ENCODE measurements at places on chromosomes 7 and 10.

DNA sequence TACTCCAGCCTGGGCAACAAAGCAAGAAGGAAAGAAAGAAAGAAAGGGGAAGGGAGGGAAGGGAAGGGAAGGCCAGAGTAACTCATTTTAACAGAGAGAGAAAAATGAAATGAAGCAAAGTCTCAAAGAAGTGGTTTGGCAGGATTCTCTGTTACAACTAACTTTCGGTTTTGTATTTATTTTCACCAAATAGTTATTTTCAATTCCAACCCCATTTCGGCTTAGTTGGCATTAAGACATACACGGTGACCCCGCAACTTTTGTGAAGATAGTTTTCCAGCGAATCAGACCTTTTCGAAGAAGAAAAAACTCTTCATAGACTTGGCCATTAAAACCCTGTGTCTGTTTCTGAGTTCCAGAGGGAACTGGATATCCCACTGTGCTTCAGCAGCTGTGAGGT, 45.2 kb upstream of the LYZL2 start:
- DNase-seq, result no peak

GRCh38 chr7:82430500-82431465, 12.8 kb downstream of the CACNA2D1 start:
- no peak for DNase-seq

GRCh38 chr7:142854372-142855113, at the start of gene EPHB6:
EPHB6 (plus strand) TSS chr7:142855076; CDS start chr7:142863228, 8,152 bp downstream.
- DNase-seq, result peak; percentile 66

GRCh38 chr7:89661876-89662275, 492.4 kb upstream of the STEAP1 start:
- DNase-seq, result no peak

- DNase-seq, result no peak
These were observed 117.4 kb upstream of the GNAI1 start for GRCh38 chr7:80017101-80017698.

GRCh38 chr10:77978360-77978759, 51.0 kb downstream of the POLR3A start:
- no peak for DNase-seq

DNA sequence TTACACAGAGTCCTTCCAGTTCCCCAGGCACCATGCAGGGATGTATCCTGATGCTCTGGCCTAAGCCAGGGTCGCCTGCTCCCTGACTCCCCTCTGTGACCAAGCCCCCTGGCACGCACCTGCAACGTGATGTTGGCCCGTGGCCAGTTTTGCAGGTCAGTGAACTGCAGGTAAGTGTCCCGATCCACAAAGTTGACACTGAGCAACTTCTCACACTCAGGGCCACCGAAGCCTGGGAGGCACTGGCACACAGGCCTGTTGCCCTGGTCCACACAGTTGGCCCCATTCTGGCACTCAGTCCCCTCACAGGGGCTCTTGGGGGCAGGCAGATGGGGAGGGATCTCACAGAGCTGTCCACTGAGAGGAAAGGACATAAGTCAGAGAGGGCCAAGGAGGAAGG, 174.3 kb downstream of the LCOR start:
- no peak for DNase-seq

DNA sequence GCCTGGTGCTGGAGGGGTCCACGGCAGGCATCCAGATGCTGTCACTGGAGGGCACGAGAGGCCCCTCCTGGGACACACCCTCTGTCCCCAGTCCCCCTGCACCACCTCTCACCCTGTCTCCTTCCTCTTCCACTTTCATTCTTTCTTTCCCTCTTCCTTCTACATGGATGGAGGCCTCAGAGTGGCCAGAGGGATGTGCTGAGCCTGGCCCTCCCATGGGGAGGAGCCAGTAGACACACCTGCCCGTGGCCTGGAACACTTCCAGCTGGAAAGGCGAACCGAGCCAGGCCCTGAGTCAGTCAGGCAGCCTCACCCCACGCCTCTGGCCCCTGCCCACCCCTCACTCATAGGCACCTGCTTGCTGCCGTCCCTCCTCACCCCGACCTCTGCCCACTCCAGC, 55.9 kb upstream of the MXI1 start:
- DNase-seq, result no peak

- no peak for DNase-seq
These were observed 37.2 kb downstream of the LRMDA start for GRCh38 chr10:75468612-75469005.

DNA sequence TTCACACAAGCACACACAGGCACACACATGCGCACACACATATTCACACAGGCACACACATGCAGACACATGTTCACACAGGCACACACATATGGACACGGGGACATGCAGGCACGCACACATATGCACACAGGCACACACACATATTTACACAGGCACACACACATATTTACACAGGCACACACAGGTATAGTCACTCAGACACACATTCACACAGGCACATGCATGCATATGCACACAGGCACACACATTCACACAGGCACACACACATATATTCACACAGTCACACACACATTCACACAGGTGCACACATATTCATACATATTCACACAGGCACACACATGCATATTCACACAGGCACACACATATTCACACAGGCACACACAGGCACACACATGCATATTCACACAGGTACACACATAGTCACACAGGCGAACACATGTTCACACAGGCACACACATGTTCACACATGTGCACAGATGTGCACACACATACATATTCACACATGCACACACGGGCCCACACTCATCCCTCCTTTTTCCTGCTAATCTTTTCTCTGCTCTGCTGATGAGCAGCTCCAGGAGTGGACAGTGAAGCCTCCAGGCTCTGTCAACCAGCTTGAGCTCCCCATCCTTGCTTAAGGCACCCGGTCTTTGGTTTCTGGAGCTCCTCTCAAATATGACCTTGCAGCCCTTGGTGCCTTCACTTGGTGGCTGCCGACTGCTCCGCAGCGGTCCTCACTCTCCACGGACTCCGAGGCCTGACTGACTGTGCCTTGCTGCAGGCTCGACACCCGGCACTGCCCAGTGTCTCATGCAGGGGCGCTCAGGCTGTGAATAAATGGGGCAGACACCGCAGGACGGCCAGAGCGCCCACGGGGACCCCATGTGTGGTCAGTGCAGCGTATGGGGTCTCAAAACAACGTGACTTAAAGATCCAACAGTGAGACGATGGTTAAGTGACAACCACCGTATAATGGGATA, 581.2 kb upstream of the MGMT start:
- DNase-seq, result no peak

- DNase-seq, result no peak
These were observed 78.9 kb downstream of the SRI start for GRCh38 chr7:88140947-88141346.

- no peak for DNase-seq
These were observed 21.9 kb downstream of the ERLIN1 start for GRCh38 chr10:100163704-100164621.

DNA sequence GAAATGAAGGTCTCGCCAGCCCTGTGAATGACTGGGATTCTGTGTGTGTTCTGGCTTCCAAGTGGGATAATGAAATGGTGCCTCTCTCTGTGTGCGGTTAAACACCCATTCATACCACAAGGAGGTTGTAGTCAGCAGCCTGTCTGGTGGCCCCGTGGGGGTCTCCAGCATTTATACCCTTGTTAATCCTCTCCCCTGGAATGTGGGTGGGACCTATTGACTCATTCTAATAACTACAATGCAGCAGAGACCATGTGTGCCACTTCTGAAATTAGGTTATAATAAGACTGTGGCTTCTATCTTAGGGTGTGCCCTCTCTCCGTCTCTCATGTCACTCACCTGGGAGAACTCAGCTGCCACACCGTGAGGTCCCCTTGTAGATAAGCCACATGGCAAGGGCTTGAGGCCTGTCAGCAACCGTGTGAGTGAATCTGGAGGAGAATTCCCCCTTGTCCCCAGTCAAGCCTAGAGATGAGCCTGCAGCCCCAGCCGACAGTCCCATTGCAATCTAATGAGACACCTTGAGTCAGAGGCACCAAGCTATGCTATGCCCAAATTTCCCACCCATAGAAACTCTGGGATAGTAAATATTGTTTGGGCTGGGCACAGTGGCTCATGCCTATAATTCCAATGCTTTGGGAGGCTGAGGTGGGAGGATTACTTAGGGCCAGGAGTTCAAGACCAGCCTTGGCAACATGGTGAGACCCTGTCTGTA, 106.8 kb downstream of the GALNT17 start:
- DNase-seq, result no peak

DNA sequence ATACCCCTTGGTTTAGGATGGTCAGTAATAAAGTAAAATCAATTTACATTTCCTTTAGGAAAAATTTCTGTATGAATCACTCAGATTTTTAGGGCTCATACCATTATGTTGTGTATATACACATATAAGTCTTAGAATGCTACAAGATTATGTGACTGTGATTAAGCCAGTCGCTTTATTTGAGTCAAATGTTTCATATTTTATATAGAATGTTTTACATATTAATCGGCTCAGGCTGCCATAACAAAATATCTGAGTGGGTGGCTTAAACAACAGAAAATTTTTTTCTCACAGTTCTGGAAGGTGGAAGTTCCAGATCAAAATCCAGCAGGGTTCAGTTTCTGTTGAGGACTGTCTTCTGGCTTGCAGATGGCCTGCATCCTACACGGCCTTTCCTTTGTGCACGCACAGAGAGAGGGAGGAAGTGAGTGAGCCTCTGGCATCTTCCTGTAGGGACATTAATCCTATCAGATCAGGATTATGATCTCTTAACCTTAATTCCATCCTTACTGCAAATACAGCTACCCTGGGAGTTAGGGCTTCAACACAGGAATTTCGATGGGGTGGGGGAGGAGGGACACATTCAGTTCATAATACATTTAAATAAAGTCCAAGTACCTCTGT, 198.0 kb downstream of the PHF14 start:
- no peak for DNase-seq

GRCh38 chr7:45184326-45185027, 26.9 kb downstream of the RAMP3 start:
- no peak for DNase-seq

DNA sequence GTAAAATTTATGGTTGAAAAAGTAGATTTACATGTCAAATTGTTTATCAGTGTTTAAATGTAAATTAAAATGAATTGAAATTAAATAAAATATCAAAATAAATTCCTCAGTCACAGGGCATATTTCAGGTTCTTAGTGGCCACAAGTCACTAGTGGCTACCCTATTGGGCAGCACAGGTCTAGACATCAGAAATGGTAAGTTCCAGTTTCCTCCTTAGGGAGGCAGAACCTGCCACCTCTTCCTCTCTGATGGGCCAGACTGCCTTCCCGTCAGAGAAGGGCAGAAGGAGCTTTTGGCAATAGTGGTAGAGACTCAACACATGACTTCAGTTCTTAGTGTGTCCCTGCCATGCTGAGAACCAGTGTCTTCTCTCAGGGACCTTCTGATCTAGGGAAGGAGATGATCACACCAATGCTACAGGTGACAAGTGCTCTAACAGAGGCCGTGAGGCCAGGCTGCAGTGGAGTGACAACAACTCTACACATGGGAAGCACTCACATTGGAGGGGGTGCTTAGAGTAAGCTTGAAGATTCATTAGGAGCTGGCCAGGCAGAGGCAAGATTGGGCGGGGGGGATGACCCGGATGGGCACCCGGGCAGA, 14.4 kb upstream of the PCBD1 start:
- DNase-seq, result no peak

GRCh38 chr10:101286248-101287046, 57.2 kb upstream of the LBX1 start:
- DNase-seq, result no peak

- no peak for DNase-seq
These were observed 7.5 kb upstream of the FAM171A1 start for GRCh38 chr10:15378569-15378968.

- no peak for DNase-seq
These were observed 8.3 kb upstream of the SLC18A3 start for GRCh38 chr10:49601857-49602256.

- no peak for DNase-seq
These were observed 40.1 kb downstream of the ZNF467 start for GRCh38 chr7:149733131-149733923.

GRCh38 chr7:156759143-156759542, 118.6 kb downstream of the RNF32 start:
- DNase-seq, result no peak

GRCh38 chr7:151194188-151194587, 7.1 kb upstream of the ASB10 start:
- DNase-seq, result no peak

DNA sequence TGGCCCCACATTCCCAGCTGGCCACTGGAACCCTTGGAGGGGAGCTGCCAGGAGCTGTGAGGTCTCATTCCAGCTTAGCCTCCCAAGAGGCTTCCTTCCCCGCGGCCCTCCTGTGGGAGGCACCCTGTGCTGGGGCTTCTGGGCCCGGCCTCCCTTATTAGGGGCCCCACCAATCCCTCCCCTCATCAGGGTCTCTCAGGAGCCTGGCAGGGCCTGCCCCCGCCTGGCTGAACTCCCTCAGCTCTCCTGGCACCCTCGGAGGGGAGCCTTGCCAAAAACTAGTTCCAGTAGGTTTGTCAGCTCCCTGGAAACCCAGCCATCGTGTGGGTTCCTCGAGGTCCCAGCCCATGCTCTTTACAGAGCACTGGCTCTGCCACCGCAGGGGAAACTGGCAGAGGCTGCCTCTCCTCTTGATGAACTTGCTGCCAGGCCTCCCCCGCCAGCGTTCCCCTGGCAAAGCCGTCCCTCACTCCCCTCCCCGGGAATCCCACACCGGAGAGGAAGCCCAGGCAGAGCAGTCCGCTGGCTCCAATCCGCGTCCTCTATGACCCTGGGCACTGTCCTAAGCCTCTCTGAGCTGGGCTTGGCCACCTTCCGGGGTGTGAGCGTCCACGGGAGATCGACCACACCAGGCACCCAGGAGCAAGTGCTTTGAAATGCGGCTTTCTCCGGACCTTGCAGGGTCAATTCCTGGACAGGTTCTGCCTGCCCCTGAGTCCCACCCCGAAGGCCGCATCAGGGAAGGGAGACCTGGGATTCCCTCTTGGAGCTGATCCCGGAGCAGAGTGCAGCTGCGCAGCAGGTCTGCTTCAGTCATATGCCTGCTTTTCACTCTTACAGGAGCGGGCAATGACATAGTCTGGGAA, 139.8 kb downstream of the ARHGAP22 start:
- DNase-seq, result no peak

GRCh38 chr10:6014241-6014761, 37.0 kb upstream of the IL15RA start:
- DNase-seq, result peak; percentile 72

DNA sequence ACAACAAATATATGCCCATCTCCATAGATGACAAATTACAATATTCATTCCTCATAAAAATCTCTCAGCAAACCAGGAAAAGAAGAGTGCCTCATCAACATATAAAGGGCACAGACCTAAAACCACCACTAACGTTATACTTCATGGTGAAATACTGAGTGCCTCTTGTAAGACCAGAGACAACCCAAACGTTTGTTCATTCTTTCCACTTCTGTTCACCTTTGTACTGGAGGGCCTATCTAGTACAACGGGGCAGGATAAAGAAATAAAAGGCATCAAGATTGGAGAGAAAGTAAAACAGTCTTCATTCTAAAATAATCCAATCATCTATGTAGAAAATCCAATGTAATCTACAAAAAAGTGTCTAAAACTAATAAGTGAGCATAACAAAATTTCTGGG, 79.1 kb downstream of the LARP4B start:
- DNase-seq, result no peak

DNA sequence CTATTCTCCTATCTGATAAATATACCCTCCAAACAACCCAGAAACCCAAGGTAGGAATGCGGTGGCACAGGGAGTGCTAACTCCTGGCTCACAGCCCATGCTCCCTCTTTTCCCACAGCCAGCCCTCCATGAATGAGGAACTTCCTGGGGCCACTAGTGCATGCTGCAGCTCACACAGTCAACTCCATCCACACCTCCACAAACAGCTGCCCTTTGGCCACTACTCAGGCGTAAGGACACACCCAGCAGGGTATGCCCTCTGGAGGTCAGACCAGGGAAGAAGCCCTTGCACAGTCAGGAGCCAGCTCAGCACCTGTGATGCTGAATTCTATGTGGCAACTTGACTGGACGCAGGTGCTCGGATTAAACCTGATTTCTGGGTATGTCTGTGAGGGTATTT, 85.2 kb upstream of the PIK3CG start:
- DNase-seq, result no peak

Data from germinal center (tissue), 1 donor.